SHP77 (cell line): ENCODE measurements at places on chromosomes 4 and X.

DNA sequence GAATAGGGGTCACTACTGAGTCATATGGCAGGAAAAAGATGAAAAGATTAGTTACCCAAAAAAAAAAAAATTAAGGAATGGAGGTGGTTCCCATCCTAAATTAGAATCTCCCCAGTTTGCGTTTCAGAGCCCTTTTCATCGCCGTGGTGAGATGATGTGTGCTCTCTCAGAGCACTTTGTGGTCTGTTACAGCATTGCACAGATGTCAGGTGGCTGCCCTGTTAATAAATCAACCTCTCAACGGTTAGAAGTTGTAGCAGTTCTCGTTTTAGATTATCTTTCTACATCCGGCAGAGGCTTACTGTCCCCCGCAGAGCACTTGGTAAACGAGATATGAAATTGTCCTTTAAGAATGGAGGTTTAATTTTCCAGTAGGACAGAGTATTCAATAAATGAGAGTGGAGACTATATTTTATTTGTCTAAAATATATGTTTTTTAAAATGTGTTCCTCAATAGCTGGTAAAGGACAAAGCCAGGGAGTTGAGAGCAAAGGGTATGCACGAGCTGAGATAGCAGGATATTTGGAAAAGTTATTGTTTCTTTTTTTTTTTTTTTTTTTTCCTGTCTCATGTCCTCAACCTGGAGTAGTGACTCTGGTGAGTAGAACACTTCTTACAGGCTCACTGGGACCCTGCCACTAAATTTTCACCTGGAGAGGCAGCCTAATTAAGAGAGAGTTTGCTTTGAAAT lies 26.9 kb downstream of the AFF1 start:
- peak; percentile 79 for DNase-seq

DNA sequence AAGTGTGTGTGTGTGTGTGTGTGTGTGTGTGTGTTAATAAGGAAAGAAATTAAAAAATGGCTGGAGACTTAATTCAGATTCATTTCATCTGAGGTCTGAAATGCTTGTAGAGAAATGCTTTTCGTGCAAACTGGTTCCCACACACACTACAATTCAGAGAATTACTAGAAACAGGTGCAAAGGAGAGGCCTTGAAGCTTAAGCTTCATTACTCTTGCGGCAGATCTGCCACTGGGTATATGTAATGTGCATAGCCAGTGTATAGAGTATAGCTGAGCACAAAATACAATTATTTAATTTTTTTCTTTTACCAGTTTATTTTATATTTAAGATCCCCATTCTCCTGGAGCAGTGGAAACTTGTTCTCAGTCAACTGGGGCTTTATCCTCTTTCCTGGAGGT lies 31.8 kb upstream of the MAGEB10 start:
- DNase-seq: no peak

DNA sequence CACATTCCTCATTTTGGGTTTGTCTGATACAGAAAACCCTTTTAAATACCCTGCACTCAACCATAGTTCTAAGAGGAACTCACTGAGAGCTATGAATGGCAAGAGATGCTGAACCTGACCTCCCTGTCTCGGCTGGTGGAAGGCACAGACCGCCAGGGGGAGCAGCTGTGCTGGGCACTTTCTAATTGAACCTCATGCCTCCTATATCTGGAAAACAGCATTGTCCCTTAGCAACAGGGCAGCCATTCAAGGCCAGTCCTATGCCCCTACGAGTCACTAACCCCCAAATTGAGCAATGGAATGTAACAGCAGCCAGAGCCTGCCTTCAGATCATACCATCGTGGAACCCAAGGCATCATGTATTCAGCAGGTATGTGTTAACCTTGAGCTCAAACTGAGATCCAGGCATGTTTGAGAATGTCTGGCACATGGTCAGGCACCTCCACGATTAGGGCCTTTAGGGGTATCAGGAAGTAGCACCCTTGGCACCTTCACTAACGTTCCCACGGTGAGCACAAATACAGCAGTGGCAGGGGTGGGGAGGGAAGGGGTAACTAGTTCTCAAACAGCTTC lies 5.1 kb downstream of the USP27X start:
- DNase-seq: peak; percentile 9

DNA sequence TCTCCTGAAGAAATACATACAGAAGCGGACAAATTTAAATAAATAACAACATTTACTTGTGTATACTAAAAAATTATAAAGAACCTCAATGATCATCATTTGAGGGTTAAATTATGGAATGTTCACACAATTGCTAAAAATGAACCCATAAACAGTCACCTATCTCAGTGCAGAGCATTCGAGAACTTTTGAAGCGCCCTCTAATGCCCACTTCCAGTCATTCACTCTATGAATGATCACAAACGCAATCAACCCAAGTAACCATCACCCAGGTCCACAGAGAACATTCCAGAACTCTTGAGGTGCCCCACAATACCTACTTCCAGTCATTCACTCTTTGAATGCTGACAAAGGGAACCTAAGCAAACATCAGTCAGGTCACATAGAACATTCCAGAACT lies 103.5 kb upstream of the PLAC1 start:
- DNase-seq: no peak

DNA sequence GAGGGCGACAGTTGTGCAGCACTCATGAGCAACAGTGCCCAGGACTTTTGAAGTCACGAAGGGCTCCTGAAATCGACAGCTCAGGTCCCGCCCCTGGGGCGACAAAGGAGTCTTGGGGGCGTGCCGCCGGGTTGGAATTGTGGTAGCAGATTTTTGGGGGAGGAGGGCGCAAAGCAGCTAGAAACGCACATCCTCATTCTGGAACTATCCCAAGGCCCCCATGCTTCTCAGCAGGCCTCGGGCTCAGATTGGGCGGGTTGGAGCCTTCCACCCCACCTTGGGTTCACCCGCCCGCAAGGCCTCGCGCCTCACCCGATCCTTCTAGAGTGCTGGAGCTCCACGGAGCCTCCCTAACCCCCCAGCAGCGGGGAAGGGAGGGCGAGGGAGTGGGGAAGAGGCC lies 85.5 kb downstream of the HPRT1 start:
- no peak for DNase-seq

GRCh38 chr4:620851-621261 lies 4.5 kb upstream of the PDE6B start:
- DNase-seq: no peak

DNA sequence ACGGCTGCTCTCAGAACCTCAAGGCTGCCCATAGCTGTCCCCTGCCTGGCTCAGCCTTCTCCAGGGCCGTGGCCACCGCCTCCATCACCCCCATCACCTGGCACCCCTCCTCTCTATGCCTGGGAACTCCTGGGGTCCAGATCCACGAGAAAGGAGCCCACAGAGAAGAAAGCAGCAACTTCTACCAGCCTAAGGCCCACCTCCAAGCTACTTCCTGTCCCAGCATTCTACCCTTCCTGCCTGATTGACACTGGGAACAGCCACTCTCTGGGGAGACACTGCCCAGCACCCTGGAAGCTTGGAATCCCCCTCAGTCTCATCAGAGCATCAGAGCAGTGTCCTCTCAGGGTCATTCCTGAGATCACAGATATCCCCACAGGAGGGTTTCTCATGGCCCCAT lies 36.9 kb upstream of the PROM1 start:
- no peak for DNase-seq

- DNase-seq: no peak
Measured at GRCh38 chr4:108311313-108311712, 142.6 kb upstream of the LEF1 start.

GRCh38 chr4:73606465-73606974 lies 13.7 kb downstream of the RASSF6 start:
- peak; percentile 25 for DNase-seq

DNA sequence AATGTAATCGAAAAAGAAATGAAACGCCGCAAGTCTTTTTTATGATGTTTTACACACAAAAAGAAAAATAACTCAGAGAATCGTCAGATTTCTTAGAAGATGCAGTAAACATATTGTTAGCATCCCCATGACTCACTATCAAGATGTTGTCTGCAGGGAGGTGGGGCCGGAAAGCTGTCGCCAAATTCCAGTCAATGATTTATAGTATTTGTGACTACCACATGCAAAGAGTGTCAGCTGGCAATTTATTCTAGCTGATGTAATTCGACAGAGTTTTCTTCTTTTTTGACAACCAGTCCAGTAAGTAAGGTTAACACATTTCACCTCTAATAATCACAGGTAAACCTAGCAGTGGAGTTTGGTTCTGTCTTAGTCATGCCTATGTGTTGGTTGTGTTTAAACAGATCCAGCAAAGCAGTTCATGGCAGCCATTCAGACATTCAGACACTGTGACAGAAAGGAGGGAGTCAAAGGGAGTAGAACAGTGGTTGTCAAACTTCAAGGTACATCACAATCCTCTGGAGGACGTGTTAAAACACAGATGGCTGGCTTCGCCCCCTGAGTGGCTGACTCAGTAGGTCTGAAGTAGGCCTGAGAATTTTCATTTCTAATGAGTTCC lies 19.8 kb upstream of the PPP1R2C start:
- DNase-seq: no peak

GRCh38 chr4:126004941-126005340 lies 690.2 kb downstream of the FAT4 start:
- DNase-seq: no peak

GRCh38 chr4:59553721-59554091 lies 1646.4 kb upstream of the ADGRL3 start:
- DNase-seq: no peak

- DNase-seq: no peak
Measured at GRCh38 chrX:140608111-140608510, 101.4 kb upstream of the LINC00632 start.

- DNase-seq: no peak
Measured at GRCh38 chr4:113344100-113344499, 294.6 kb downstream of the ANK2 start.

- no peak for DNase-seq
Measured at GRCh38 chr4:111639876-111640275, 505.4 kb upstream of the FAM241A start.

- no peak for DNase-seq
Measured at GRCh38 chr4:156117743-156118142, 164.1 kb upstream of the CTSO start.

- no peak for DNase-seq
Measured at GRCh38 chrX:114058988-114059418, 524.9 kb upstream of the HTR2C start.

GRCh38 chr4:48585401-48585800 lies 95.3 kb downstream of the ZAR1 start:
- no peak for DNase-seq

- no peak for DNase-seq
Measured at GRCh38 chr4:13329340-13329850, 154.7 kb downstream of the RAB28 start.

DNA sequence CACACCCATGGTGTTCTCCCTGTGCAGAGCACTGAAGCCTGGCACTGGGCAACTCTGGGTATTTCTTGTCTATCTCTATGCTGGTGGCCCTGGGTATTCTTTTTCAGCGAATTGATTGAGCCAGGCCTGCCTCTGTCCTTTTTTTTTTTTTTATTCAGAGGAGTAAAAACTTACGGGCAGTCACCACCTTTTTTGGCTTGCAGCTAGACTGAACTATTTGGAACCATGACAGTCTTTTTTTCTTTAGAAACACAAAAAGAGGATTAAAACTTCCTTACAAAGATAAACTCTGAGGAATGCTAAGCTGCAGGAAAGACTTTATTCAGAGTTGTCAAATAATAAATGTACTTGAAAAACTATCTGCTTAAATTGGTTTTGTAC lies 119.2 kb upstream of the STIM2 start:
- DNase-seq: no peak

DNA sequence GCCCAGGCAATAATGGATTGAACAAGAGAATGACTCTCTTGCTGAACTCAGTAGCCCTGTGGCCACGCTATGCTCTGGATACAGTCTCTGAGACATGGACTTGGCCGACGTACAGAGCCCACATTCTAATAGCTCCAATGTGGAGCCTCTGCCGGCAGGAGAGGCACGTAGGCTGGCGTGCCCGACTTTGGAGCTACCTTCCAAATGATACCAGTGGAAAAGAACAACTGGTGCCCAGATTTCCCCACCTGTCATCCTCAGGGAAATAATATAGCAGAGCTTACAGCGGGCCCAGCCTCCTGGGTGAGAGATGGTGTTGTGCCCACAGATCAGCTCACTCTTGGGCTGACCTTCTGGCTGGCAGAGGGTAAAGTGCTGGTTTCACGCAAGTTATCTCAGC lies 10.6 kb downstream of the NDP start:
- DNase-seq: no peak

- DNase-seq: no peak
Measured at GRCh38 chr4:71415491-71415890, 76.7 kb downstream of the SLC4A4 start.

DNA sequence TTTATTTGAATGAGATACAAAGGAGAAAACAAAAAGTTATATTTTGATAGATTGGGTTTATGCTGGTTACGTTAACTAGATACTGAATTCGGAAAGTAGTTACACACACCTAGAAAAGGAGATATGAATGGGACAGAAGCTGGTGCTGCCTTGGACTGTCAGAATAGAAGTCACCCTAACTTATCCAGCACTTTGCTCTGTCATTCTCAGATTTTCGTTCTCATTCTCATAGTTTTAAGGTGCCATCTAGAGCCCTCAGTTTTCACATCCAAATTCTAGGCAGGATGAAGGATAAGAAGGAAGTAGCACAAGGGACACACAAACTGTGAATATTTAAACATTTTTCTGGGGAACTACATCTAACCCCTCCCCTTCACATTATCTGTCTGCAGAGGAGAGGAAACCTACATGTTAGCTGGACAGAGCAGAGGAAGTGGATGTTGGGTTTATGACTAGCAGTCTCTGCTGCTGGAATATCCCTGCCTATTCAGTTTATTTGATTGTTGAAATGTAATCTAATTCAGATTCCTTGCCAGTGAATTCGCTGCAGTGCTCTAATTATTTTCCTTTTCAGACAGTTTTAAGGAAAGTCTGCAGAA lies 521.9 kb downstream of the FAT4 start:
- no peak for DNase-seq
